Frontal cortex (tissue), 4 donors: ENCODE measurements at places on chromosomes 2 and 18. TPM values are rescaled to one million over a fixed set of nuclear protein-coding genes. Genes with fewer than 3 reads are reported as not detected.

GRCh38 chr18:10252952-10253705, 201.3 kb upstream of the APCDD1 start:
- no peak for DNase-seq

GRCh38 chr2:176560296-176560695, 291.1 kb downstream of the MTX2 start:
- DNase-seq: no peak

DNA sequence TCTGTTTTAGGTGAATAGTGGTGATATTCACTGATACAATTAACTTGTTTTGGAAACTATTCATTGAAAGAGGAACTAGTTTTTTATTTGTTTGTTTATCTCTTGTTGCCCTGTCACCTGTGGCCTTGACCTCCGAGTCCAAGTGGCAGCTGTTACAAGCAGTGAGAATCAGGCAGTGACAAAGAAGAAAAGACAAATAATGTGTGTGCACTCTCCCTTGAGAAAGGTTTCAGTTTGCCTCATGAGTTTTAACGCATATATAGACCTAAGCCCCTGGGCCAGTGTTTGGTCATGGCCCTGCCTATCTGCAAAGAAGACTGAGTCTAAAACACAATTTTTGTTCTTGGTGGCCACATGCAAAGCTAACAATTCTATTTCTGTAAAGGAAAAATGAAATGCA, 15.3 kb downstream of the KYNU start:
- no peak for DNase-seq

DNA sequence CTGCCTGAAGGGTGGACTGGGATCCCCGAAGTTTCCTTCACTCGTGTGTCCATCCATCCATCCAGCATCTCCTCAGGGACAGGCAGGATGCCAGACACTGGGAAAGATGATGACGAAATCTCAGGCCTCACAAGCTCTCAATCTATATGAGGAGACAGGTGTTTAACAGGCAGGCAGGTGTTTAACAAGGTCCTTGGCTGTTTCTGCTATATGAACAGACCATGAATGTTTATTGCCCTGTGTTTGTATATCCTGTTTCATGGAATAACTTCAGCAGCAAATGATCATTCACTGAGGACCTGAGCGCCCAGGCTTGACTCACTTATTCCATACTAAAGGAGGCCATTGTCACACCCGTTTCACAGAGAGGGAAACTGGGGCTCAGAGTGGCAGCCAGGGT, 685.8 kb upstream of the HS6ST1 start:
- no peak for DNase-seq

GRCh38 chr18:55264108-55264507, 304.8 kb upstream of the CCDC68 start:
- DNase-seq: no peak

DNA sequence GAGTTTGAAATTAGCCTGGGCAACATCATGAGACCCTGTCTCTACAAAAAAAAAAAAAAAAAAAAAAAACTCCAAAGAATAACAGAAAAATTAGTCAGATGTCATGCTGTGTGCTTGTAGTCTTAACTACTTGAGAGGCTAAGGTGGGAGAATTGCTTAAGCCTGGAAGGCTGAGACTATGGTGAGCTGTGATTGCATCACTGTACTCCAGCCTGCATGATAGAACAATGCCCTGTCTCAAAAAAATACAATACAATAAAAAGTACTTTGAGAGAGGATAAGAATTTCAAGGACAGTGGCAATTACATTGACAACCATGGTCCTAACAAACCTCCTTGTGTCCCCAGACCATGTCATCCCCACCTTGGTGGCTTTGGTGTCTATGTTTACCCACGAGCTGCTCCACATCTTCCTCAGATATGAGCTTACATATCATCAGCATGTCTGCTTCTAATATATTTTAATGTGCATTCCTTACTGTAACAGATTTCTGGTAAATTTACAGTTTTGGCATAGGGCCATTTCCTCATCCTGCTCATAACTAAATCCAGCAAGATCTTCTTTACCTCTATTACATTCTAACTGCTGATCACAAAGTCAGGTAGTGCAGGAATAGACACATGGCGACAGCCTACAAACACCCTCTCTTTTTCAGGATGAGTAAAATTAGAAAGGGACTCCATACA, 437.7 kb upstream of the HNRNPA3 start:
- no peak for DNase-seq

The FSIP2 gene
- 2.0 TPM for total RNA-seq

The MDH1 gene
- total RNA-seq: 210 TPM
